Epithelial cell of proximal tubule (primary cell): ENCODE measurements at places on chromosomes 11 and 22.

GRCh38 chr22:24208012-24208749, 26.9 kb downstream of the SUSD2 start:
- DNase-seq, result peak; percentile 67

DNA sequence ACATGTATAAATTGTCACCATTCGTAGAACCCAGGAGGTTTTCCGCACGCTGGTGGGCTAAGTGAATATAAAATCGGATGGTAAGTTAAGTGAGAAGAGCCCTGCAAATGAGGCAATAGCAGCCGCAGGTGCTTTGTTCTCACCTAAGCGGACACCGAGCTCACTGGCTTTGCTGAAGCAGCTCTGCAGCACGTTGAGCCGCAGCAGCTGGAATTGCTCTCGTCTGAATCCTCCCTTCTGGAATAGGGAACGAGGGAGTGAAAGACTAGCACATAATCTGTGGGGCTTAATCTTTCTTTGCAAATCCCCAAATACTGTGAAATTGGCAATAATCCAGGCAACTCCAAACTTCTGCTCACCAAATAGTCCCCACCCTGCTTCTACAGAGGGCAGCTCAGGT, 488.1 kb downstream of the NTM start:
- DNase-seq, result no peak

DNA sequence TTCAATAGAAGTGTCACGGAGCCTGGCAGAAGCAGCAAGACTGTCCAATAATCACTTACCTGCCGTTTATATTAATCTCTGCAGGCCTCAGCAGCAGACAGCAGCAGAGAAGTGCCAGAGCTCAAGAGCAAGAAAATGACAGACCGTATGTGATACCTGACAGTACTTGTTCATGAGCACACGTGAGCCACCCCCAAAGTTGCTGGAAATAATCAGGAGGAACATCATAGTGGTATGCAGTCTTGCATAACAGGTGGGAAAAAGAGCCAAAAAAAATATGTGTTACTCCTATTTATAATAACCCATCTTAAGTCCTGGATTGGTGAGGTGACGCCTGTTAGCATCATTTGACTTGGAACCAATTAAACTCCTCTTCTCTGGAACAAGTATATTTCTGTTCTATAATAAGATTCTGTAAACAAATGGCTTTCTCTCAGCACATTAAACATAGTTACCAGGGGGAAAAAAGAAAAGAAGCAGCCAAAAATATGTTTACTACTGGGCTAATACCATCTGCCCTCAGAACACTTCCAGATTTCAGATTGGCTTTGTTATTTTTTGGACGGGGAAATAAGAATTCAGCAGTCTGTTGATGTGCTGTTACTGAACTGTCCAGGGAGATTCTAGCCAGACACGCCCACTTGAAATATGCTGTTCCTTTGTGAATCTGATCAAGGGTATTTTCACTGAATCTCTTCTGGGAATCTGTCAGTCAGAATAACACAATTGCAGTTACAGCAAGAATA, 7.9 kb upstream of the SLN start:
- no peak for DNase-seq

DNA sequence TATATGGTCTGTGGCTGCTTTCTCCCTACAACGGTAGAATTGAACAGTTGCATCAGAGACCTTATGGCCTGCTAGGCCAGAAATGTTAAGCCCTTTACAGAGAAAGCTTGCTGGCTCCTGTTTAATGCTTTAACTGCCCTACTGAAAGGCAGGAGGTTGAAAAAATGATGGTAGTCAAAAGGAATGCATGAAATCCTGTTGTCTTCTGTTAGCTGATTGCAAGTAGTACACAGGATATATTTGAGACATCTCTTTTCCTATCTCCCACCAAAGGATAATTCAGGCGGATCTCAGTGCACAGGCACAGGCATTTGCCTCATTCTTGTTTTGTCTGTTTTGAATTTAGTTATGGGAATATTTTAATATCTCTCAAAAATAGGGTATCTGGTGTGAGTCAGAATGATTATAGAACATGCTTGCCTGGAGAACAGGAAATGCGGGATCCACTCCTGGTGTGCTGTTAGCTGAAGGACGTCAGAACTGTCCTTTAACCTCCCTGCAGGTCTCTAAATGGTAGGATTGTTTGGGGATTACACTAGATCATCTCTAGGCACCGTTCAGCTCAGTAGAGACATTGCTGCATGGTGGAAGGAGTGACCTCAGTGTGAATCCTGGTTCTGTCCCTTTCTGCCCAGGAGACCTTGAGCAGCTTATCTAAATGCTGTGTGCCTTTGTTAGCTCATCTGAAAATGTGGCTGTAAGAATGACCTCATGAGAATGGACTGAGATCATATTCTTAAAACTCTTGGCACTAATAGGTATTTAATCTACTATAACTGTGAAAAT, 49.5 kb downstream of the PACS1 start:
- no peak for DNase-seq

GRCh38 chr22:40819599-40820140, 524 bp upstream of the SLC25A17 start:
- no peak for DNase-seq

DNA sequence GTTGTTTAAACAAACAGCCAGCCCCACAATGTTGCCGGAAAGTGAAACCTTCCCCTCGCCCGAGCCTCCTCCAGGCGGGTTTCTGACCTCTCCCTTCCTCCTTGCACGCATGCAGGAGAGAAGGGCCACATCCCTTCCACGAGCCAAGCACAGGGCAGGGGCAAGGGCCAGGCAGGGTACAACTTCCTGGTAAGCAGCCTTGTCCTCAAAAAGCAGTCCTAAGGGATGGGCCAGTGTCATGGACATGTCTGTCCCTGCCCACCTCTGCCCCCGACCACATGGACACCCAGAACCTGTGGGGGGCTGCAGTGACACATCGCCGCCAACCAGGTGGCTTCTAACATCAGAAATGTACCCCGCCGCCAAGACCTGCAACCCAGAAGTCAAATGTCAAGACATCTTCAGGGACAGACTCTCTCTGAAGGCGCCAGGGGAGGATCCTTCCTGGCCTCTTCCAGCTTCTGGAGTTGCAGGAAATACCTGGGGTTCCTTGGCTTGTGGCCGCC, 145.3 kb downstream of the CRYBB2 start:
- no peak for DNase-seq
